ENCODE measurements at places on chromosomes 3 and 15.

DNA sequence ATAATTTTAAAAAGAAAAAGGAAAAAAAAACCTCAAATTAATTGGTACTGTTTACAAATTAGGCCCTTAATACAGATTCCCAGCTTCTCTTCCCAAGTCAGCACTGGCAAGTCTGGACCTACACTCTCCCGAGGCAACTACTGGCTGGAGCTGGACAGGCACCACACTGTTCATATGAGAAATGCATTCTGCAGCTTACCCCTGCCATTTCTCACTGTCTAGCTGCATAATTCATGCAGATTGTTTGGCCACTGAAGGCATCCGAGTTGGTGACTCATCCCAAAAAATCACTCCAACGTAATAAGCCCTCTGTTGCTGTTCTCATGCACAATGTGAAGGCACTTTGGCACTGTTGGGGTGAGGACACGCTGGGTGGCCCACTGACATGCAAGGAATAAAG, 45.3 kb downstream of the ROPN1B start:
- no peak for DNase-seq

GRCh38 chr3:190448256-190448655, 1.4 kb downstream of the TMEM207 start:
- no peak for DNase-seq

DNA sequence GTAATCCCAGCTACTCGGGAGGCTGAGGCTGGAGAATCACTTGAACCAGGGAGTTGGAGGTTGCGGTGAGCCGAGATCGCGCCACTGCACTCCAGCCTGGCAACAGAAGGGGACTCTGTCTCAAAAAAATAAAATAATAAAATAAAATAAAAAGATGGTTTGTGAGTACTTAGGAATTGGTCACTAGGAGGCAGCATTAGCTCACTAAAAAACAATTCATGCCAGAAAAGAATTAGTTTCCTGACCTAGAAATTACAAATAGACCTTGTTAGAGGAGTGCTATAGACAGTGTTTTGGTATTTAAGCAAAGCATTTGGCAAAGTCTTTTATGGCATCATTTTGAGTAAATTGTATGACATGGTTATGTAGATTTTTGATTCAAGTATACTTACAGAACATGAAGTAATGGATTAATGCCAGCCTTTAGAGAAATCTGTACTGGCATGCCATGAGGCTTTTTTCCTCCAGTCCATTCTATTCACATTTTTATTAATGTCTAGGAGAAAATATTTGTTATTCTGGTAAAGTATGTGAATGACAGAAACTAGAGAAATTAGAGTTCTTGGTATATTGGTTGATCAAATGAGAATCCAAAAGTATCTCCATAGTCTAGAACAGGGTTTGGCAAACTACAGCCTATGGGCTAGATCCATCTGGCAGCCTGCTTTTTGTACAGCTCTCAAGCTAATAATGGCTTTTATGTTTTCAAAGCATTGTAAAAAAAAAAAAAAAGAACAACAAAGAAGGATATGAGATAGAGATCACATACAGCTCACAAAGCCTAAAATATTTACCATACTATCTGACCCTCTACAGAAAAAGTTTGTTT, 81.6 kb downstream of the LRRC49 start:
- DNase-seq, result no peak

DNA sequence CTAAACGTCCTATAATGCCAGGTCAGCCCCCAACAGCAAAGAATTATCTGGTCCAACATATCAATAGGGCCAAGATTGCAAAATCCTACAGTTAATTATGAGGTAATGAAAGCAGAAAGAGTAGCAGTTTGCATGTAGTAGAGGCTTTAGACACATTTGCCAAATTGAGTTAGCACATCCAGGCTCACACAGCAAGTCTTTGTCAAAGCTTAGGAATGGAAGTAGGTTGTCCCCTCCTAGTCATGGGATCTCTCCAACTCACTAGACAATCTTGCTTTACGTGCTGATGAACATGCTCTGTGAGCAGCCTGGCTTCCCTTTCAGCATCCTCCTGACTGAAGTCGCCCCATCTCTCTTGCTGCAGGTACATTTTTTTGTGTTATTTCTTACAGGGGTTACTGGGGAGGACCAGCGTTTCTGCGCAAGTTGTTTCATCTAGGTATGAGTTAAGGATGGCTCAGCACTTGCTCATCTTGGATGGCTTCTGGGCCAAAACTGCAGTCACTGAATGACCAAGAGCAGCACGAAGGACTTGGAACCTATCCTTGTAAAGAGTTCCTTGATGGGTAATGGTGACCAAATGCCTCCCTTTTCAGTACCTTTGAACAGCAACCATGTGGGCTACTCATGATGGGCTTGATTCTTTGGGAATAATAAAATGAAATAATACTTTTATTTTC, 55.9 kb downstream of the SQOR start:
- no peak for DNase-seq

- DNase-seq, result no peak
Measured at GRCh38 chr3:64244011-64244942, 19.0 kb upstream of the PRICKLE2 start.

- DNase-seq, result no peak
Measured at GRCh38 chr15:49238342-49238741, 68.3 kb downstream of the GALK2 start.

DNA sequence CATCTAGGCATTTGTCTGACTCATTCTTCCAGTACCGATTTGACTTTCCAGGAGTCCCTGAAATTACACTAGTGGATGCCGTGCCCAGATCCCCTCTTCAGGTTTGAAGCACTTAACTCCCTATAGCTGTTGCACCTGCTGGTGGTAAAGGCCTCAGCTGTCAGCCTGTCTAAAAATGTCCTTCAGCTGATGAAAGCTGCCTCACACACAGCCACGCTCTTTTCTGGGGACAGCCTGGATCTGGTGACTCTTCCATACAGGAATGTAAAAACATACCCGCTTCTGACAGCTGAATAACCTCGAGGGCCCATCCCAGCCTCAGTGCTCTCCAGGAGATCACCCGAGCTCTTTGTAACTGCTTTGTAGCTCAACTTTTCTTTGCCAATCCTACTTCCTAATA, 534.1 kb upstream of the GRM7 start:
- no peak for DNase-seq

GRCh38 chr15:71885390-71885789, 75.0 kb downstream of the NR2E3 start:
- no peak for DNase-seq

- DNase-seq, result no peak
Measured at GRCh38 chr15:96072821-96073220, 257.7 kb upstream of the NR2F2 start.

DNA sequence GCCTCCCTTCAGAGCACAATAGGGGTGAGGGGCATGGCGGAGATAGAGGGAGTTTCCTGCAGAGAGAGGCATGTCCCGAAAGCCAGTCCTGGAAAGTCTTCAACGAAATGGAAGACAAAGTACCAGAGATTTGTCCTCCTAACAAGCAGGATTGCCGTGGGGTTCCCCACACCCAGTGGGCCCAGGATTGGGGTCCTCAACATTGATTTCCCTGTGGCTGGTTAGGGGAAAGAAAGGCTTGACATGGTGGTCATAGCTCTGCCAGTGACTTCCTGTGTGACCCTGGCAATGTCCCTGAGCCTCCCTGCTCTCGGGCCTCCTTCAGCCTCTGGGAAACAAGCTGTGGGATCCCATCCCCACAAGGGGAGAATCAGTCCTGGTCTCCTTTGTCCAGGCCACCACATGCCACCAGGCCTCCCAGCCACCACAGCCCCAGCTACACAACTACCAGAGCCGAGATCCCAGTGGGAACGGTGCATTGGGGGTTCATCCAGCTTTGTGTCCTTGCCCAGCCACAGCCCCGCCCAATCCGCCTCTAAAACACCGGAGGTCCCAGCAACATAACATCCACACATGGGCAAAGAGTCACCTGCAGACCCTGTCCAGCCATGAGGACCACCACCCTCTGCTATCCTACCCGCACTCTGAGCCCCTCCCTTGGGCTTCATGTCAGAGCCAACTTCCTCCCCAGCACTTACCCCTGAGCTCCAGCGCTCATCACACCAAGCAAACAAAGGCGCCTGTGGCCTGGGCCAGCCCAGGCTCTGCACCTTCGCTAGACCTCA, 63.0 kb downstream of the ADAMTS17 start:
- DNase-seq, result no peak

DNA sequence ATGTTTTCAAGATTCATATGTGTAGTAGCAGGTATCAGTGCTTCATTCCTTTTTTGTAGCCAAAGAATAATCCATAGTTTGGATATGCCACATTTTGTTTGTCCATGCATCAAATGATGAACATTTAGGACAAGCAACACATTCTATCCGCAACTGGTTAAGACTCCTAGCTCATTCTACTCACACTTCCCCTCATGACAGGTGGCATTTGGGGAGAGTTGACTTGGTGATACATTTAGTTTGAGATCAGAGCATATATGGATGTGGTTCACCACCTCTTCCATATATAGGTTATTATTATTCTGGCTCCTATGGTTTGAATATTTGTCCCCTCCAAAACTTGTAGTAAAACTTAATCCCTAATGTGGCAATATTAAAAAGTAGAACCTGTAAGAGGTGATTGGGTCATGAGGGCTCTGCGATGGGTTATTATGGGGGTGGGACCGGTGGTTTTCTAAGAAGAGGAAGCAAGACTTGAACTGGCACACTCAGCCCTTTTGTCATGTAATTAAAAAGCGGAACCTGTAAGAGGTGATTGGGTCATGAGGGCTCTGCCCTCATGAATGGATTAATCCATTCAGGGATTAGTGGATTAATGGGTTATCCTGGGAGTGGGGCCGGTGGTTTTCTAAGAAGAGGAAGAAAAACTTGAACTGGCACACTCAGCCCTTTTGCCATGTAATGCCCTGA, 75.3 kb upstream of the HRH1 start:
- no peak for DNase-seq

DNA sequence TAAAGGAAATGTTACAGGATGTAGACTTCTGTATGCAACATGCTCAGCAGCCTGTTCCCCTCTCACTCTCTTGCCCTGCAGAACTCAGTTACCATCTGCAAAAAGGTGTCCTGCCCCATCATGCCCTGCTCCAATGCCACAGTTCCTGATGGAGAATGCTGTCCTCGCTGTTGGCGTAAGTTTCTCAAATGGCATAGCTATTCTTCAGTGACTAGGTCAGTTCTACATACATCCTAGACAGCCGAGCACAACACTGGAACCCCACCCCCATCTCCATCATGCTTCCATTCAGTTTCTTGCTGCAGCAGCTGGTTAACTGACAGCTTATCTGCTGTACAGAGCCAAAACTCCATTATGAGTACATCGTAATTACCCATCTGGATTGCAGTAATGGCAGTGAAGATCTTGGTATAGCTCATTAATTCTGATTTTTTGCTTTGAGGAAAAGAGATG, 4.5 kb downstream of the THBS1 start:
- no peak for DNase-seq

DNA sequence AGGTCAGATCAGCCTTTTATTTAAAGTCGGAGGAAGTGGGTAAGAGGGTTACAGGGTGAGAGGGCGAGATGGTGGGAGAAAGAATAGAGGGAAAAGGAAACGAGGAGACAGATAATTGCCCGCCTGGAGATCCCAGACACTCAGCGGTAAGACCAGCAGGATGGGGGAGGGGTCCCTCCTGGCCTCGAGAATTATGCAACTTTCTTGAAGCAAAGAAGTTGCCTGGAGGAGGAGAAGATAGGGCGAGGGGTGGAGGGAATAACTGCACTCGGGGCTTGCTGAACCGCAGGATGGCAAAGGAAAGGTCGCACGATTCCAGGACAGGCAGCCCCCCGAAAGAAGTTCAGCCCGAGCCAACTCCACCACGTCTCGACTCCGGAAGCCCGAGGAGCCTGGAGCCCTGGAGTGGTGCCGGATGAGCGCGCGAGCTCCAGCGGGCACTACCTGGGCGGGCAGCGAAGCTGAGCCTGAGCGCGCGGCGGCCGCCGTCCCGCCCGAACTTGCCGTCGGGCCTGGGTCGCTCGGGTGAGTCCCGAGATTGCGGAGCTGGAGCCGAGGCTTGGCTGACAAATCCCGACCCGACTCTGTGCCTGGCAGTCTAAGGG, 402 bp downstream of the WWTR1 start:
- DNase-seq, result no peak

DNA sequence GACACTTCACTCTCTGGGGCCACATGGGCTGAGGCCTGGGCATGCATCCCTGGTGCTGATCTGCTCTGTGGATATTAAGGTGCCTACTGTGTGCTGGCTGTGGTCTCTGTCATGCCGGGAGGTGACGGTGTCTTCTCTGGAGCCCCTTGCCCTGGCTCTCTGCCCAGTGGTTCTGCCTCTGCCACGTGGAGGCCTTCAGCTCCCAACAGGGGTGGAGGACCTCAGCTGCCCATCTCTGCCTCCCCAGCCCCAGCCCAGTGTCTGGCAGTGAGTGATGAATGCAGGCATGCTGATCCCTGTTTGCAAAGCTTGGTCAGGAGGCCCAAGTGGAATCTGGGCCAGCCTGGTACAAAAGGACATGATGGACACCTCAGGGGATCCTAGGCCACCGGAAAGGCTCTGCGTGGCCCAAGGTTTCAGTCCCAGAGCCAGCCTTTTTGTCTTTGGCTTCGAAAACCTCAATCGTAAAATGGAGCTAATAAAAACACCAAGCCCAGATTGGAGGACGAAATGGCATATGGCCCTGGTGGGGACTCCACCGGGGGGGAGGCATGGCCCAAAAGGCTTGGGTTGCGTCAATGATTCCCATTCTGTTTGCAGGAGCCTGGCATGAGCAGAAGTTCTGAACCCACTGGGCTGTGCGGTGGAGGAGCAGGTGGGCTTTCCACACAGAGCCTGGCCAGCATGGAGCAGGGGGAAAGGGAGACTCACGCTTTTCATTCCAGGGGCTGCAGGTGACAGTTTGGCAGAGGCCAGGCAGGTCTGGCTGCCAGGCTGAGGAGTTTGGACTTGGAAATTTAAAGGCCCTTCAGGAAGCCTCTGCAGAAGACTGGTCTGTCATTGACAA, 54.7 kb upstream of the KLF13 start:
- DNase-seq, result no peak

- no peak for DNase-seq
Measured at GRCh38 chr3:110420158-110420641, 651.4 kb upstream of the NECTIN3 start.

- DNase-seq, result no peak
Measured at GRCh38 chr15:78570710-78571109, 5.4 kb downstream of the CHRNA5 start.

DNA sequence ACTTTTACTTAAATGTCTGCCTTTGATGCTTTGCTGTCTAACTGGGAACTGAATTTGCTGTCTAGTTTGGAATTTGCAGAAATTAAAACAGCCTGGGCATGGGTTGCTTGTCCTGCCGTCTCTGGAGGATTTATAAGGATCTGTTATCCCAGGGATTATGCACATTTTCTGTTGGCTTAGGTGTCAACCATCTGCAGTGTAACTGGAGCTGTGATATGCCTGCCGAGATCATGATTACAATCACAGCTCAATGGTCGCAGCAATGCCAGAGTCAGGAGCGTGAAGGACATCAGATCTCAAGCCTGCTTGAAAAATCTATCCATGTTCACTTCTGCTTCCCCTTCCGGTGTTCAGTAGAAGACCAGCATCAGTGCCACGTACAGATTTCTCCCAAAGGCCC, 41.8 kb upstream of the SETMAR start:
- DNase-seq, result no peak

DNA sequence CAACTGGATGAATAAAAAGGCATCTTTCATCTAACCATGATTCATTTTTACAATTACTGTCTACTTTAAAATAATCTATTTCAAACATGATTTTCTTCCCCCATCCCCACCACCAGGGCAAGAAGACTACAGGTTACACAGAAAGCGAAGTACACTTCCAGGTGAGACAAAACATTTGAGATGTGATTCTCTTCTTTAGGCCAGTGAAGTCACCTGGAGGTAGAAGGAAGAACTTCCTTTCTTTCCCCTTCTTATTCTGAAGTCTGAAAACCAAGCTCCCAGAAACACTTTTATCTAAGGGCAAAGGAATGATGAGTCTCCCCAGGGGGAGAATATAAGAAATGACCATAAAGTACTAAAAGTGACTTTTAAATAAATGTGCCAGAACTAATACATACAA, 36.7 kb downstream of the SHQ1 start:
- no peak for DNase-seq
